ENCODE measurements at places on chromosomes 6 and 20.
A peak's percentile ranks its signal among the peaks of the same experiment; 100 is the strongest.

DNA sequence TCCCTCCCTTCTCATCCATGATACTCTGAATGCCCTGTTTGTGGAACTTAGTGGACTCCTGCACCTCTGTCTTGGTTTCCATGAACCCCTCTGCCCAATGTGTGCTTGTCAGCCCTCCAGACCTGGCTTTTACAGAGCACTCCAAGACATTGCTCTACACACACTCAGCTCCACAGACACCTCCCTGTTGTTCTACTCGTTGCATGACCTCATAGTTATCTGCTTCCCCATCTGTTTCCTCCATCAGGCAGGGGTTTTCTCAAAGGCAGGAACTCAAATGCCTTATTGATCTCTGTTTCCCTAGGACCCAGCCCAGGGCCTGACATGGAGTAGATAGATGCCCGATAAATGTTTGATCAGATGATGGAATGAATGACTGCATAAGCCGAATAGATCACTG lies 13.3 kb downstream of the PLCG1 start:
- no peak for DNase-seq

GRCh38 chr20:49749625-49750024 lies 35.9 kb upstream of the B4GALT5 start:
- no peak for DNase-seq

GRCh38 chr6:39217177-39217864 lies 12.0 kb downstream of the KCNK5 start:
- no peak for DNase-seq

GRCh38 chr6:158170656-158171081 lies 2.5 kb downstream of the GTF2H5 start:
- DNase-seq, result no peak

- DNase-seq, result no peak
Observed at GRCh38 chr6:40355066-40355465, 232.1 kb downstream of the LRFN2 start.

- DNase-seq, result peak; percentile 5
Observed at GRCh38 chr6:9766240-9766915, 648.5 kb downstream of the TFAP2A start.

- DNase-seq, result no peak
Observed at GRCh38 chr6:139871803-139872510, 497.5 kb upstream of the CITED2 start.

DNA sequence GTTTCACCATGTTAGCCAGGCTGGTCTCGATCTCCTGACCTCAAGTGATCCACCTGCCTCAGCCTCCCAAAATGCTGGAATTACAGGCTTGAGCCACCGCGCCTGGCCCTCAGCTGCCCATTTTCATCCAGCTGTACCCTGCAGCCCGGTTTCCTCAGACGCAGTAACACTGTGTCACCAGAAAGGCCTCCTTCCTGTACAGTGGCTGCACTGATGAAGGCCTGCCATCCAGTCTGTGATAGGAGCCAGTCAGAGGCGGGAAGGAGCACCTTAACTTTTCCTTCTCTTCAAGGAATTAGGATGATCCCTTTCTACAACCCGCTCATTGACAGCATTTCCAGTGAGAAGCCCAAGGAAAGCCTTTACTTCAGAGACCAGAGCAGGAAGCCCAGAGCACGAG lies 75.9 kb downstream of the GFOD1 start:
- DNase-seq, result no peak

DNA sequence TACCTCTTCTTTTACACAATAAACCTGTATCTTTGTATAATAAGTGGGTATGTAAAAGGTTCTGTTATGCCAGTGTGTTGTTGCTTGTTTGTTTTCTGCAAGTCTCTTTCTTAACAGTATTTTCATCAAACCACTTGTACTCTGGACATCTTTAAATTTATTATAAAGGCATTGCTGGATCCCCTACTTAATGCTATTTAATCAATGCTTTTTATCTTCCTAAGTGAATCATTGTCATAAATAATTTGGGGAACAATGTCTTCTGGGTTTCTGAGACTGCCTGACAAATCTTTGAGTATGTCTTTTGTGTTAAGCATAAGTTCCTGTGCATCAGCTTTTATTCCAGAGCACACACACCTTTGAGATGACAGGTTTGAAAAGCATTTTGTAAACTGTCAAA lies 64.7 kb downstream of the ITCH start:
- no peak for DNase-seq
